ENCODE measurements at places on chromosomes 4 and X. TPM values are rescaled to one million over a fixed set of nuclear protein-coding genes. Genes with fewer than 3 reads are reported as not detected.

- DNase-seq = no peak
These were observed 138.9 kb downstream of the LARP7 start for GRCh38 chr4:112775801-112776200.

DNA sequence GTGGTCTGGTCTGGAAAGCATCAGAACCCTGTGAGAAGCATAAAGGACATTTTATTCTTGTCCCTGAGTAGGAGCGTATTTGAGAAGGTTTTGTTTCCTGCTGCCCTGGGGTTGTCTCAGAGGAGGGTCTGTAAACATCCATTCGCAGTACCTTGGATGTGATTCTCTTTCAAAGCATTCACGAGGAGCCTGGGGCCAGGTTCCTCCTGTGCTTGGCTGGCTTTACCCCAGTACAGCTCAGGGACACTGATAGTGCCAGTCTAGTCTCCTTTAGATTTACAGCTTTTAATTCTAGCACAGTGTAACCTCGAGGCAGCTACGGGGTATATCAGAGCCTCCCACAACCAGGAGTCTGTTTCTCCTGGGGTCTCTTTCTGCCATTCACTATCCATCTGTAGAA lies 2.7 kb downstream of the CLRN2 start:
- DNase-seq = no peak

DNA sequence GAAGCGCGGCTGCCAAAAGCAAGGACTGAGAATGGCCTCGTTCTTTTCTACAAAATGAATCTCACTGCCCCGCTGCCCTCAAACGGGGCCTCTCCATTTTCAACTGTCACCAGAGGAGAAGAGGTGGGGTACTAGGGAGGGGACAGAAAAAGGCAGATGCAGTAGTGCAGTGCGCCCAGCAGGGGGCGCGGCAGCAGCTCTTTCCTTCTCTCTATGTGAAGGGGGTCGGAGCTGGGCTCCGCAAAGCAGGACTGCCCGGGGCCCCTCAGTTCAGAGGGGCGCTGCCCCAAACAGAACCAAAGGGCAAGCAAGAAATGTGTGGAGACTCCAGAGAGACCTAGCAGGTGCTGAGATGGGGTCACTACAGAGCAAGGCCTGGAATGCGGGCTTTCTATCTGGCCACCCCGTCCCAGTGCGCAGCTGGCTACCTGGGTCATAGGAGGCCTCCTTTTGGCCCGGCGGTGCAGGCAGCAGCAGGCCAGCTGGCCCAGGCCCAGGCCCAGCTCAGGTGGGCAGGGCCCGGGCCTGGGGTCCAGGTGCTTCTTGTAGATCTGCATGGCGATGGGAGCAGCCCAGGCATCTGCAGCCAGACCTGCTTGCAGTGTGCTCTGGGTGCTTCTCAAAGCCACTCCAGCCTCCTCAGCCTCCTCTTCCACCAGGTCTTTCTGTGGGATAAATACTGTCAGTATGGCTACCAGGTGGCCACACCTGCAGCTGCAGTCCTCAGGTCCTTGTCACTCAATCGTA lies 5.9 kb downstream of the IRAK1 start:
- DNase-seq = peak; percentile 50

DNA sequence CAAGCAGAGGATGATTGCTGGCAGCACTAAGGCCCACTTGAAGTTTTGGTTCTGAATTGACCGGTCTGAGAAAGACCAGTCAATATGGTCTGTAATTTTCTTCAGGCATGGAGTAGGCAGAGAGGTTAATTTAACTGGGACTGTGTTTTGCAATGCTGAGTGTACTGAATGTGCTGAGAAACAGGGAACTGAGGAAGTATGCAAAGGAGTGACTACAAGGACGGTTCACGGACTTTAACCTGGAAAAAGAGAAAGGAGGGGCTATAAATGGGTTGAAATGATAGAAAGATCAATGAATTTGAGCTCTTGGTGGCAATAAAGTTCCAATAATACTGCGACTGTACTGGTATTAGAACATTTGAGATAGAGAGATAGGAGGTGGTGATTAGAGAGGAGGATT lies 84.5 kb downstream of the MAGEB17 start:
- DNase-seq = no peak

- DNase-seq = no peak
These were observed 3.2 kb downstream of the MAGED1 start for GRCh38 chrX:51896626-51897025.

- no peak for DNase-seq
These were observed 749.5 kb upstream of the PCDH7 start for GRCh38 chr4:29970626-29971025.

DNA sequence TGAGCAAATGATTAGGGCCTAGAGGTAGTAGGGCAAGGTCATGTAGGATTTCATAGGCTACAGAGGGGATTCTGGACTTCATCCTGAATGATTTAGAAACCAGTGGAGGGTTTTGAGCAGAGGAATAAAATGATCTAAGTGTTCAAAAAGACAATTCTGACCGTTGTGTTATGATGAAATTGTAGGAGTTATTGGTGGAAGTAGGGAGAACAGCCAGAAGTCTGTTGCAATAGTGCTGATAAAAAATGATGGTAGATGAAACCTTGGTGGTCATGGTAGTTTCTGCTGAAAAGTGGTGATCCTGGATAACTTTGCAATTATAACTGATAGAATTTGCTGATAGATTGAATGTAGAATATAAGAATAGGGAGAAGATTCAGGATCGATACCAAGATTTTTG lies 60.2 kb downstream of the MID1IP1 start:
- DNase-seq = no peak

The CXorf49 gene
- total RNA-seq = not detected

The PASD1 gene
- not detected for total RNA-seq
